ENCODE measurements at places on chromosomes 13 and 19.

GRCh38 chr13:44053208-44053607 is 173.5 kb downstream of the LACC1 start:
- no peak for DNase-seq
- peaks cover 40% of the 10 kb centered on the region for H3K4me1 ChIP-seq
- H3K36me3 ChIP-seq: no peaks in the 10 kb centered on the region
- H3K4me3 ChIP-seq: peak overlapping the region; percentile 36
- H3K27ac ChIP-seq: peak overlapping the region; percentile 93

DNA sequence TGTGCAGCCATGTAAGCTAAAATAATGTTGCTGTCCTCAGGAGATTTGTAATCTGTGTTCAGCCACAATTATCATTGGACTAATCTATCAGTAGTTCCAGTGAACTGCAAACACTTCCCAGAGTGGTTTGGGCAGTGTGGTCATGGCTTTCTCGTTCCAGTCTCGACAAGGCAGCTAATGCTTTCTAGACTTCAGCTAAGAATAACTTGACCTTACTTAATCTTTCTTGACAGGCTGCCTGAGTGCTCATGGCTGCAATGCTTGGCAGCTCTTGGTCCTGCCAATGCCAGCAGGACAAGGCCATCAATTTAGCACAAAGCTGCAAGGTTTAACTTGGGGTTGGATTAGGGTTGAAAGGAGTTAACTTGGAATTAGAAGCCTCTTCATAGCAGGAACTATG is 32.8 kb downstream of the ATP12A start:
- no peaks in the 10 kb centered on the region for H3K27me3 ChIP-seq
- H3K27ac ChIP-seq: no peak overlapping the region
- no peak for DNase-seq

DNA sequence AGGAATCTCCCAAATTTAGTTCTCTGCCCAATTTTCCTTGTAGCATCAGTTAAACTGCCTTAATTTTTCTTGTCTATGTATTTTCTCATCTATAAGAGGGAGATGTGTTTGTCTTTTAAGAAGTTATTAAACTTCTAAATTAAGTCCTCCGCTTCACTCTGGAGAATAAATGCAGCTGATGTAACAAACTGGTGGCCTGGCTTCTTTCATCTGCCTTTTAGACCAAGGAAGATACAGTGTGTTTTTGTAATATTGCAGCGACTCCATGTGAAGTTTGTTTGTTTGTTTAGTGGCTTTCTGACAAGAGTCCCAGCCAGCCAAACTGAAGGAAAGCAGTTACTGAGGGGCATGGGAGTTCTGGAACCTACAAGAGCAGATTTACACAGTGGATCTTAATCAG is 56.4 kb downstream of the KLF12 start:
- H3K36me3 ChIP-seq: peaks cover 10% of the 10 kb centered on the region
- no peak overlapping the region for H3K27ac ChIP-seq
- DNase-seq: no peak
- peaks cover 44% of the 10 kb centered on the region for H3K4me1 ChIP-seq
- H3K4me3 ChIP-seq: no peak overlapping the region

DNA sequence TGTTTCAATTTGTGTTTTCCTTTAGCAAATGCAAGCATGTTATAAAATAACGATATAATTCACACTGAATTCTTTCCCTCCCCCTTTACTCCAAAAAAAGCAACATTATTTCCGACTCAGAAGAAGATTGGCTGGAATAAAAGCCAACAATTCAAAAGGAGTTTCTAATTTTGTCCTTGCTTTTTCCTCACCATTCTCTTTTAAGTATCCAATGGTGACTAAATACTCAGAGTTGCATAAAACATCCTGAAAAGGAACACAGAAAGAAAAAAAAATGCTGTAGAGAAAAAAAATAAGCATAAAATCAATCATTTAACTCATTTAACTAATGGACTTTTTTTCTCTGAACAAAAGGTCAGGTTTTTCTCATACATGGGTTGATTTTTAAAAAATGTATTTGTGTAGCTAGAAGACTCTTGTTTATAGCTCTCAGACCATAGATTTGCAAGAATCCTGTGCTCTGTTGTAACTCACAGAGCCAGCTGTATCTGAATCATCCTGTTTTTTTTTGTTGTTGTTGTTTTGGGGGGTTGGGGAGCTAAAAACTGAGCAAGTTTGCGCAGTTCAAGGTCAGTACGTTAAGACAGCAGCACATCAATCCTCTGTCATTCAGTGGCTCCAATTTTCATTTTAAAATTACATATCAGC is 108.1 kb downstream of the PCDH17 start:
- no peaks in the 10 kb centered on the region for H3K27me3 ChIP-seq
- H3K4me3 ChIP-seq: no peak overlapping the region
- no peak for DNase-seq
- H3K36me3 ChIP-seq: no peaks in the 10 kb centered on the region
- no peak overlapping the region for H3K27ac ChIP-seq
- H3K4me1 ChIP-seq: peaks cover 12% of the 10 kb centered on the region

DNA sequence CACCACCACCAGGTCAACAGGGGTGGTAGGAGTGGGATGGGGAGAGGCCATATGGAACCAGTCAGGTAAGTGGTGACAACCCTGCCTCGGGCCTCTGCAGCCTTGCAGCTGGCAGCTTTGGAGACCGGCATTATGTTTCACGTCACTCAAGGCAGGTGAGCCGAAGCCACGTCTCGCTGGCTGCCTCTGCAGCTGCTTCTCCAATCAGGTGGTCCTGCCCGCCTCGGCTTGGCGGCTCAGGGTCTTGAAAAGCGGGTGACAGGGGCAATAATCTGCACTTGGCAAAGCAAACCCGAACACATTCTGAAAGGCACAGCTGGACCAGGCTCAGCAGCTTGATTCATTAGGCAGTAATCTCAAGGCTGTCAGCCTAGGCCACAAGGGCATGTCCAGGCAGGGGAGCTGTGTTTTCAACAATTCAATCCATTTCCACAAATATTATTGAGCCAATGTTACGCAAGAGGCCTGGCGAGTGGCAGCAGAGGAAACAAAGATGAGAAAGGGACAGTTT is 77.4 kb upstream of the PCDH8 start:
- peaks cover 52% of the 10 kb centered on the region for H3K27me3 ChIP-seq
- H3K36me3 ChIP-seq: no peaks in the 10 kb centered on the region
- H3K4me3 ChIP-seq: no peak overlapping the region

GRCh38 chr13:106562301-106562700 is 5.6 kb downstream of the ARGLU1 start:
- H3K36me3 ChIP-seq: peaks cover 9% of the 10 kb centered on the region
- no peaks in the 10 kb centered on the region for H3K27me3 ChIP-seq
- peak overlapping the region; percentile 13 for H3K4me3 ChIP-seq
- no peak overlapping the region for H3K27ac ChIP-seq

DNA sequence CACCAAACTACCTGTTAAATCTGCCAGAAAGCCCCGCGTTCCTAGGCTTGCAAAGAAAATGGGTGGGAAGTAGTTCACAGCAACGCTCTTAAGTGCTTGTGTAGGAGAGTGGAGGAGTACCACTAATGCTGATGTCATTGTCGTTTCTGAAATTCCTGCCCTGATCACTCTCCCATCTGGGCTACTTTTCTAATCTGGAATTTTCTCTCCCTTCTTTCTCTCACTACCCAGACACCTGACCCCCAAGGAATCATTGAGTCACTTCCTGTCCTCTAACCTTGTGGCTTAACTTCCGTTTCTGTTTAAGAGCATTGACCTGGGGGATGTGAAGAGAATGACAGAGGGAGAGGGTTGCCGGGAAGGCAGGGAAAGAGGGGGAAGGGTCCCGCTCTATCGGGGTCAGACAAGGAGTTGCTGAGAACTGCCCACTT is 98.7 kb downstream of the STARD13 start:
- H3K27me3 ChIP-seq: no peaks in the 10 kb centered on the region
- H3K36me3 ChIP-seq: peaks cover 8% of the 10 kb centered on the region
- H3K4me3 ChIP-seq: no peak overlapping the region
- H3K4me1 ChIP-seq: peaks cover 50% of the 10 kb centered on the region
- DNase-seq: no peak
- H3K27ac ChIP-seq: peak overlapping the region; percentile 35

DNA sequence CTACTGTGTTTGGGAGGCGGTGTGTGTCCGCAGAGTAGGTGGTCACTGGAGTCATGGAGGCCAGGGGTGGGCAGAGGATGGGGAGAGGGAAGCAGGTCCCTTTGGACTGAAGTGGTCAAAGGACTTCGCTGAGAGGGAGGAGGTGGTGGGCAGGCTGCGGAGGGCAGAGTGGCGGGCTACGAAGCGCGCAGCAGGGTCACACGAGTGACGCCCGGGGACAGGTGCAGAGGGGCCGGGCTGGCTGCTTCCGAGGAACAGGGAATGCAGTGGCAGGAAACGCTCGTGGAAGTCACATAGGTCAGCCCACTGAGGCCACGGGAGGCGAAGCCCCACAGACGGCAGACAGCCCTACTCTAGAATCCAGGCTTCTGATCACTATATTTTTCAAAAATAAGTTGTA is 111.5 kb downstream of the URI1 start:
- no peak overlapping the region for H3K4me3 ChIP-seq
- peaks cover 5% of the 10 kb centered on the region for H3K36me3 ChIP-seq
- no peaks in the 10 kb centered on the region for H3K27me3 ChIP-seq

DNA sequence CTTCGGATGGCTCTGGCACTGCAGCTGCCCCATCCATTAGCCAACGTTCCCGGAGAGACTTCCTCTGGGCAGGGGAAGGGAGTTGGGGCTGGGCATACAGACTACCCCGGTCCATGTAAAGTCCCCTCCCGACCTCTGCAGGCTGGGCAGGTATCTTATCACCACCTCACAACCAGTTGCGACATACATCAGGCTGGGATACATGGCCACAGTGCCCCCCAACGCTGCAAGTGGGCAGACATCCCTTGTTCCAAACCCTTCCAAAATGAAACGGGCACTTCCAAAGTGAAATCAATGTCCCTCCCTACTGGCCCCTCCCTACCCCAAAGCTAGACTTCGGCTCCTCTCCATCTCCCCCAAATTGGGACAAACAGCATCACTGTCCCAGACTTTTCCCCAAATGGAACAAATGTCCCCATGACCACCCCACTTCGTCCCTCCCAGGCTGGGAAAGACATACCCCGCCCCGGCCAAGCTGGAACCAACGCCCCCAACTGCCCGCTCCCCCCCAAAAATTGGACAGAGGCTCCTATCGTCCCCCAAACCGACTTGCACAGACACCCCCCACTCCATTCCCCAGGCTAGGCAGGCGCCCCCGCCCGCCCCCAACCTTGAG is 5.0 kb downstream of the PALM3 start:
- no peak for DNase-seq
- H3K27ac ChIP-seq: no peak overlapping the region
- peaks cover 43% of the 10 kb centered on the region for H3K27me3 ChIP-seq
- H3K4me3 ChIP-seq: peak overlapping the region; percentile 73

- peaks cover 31% of the 10 kb centered on the region for H3K36me3 ChIP-seq
- H3K27ac ChIP-seq: no peak within 1 kb of the TSS
- no peak within 1 kb of the TSS for H3K4me3 ChIP-seq
- H3K27me3 ChIP-seq: no peaks in the 10 kb centered on the region
- H3K4me1 ChIP-seq: no peaks in the 10 kb centered on the region
Measured at GRCh38 chr19:37506387-37507166, at the start of gene ZNF793. Gene ZNF793 (plus strand): TSS chr19:37506939. CDS start chr19:37523440, 16,501 bp downstream.

DNA sequence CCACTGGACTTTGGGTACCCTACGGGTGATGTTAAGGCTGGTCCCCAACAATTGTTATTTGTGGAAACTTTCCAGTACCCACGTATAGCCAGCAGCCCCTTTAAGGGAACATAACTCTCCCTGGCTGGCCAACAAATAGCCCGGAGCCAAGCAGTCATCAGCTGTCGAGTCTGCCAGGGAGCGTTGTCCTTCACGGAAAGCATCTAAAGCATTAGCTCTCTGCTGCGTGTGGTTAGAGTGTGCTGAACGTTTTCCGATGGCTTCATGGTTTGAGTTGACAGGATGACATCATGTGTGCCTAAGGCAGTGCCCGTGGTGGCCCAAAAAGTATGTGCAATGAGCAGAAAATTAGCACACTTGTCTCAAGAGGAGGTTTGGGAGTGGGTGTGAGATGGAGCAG is 3.3 kb upstream of the ZNF556 start:
- H3K4me3 ChIP-seq: no peak overlapping the region
- DNase-seq: no peak
- peaks cover 4% of the 10 kb centered on the region for H3K27me3 ChIP-seq
- H3K27ac ChIP-seq: no peak overlapping the region

GRCh38 chr19:29379257-29380021 is 146.4 kb upstream of the VSTM2B start:
- no peak overlapping the region for H3K27ac ChIP-seq
- no peak for DNase-seq
- no peak overlapping the region for H3K4me3 ChIP-seq
- peaks cover 18% of the 10 kb centered on the region for H3K27me3 ChIP-seq
- peaks cover 22% of the 10 kb centered on the region for H3K4me1 ChIP-seq
- H3K36me3 ChIP-seq: no peaks in the 10 kb centered on the region

GRCh38 chr13:60327511-60327910 is 69.5 kb upstream of the TDRD3 start:
- H3K4me1 ChIP-seq: no peaks in the 10 kb centered on the region
- H3K4me3 ChIP-seq: no peak overlapping the region
- H3K27me3 ChIP-seq: no peaks in the 10 kb centered on the region
- H3K27ac ChIP-seq: no peak overlapping the region

GRCh38 chr13:110445183-110445582 is 116.3 kb downstream of the RAB20 start:
- no peaks in the 10 kb centered on the region for H3K27me3 ChIP-seq
- no peak for DNase-seq

GRCh38 chr13:97403893-97404750 is 29.8 kb upstream of the RAP2A start:
- H3K4me1 ChIP-seq: no peaks in the 10 kb centered on the region
- peaks cover 4% of the 10 kb centered on the region for H3K36me3 ChIP-seq
- H3K27me3 ChIP-seq: no peaks in the 10 kb centered on the region
- no peak for DNase-seq

DNA sequence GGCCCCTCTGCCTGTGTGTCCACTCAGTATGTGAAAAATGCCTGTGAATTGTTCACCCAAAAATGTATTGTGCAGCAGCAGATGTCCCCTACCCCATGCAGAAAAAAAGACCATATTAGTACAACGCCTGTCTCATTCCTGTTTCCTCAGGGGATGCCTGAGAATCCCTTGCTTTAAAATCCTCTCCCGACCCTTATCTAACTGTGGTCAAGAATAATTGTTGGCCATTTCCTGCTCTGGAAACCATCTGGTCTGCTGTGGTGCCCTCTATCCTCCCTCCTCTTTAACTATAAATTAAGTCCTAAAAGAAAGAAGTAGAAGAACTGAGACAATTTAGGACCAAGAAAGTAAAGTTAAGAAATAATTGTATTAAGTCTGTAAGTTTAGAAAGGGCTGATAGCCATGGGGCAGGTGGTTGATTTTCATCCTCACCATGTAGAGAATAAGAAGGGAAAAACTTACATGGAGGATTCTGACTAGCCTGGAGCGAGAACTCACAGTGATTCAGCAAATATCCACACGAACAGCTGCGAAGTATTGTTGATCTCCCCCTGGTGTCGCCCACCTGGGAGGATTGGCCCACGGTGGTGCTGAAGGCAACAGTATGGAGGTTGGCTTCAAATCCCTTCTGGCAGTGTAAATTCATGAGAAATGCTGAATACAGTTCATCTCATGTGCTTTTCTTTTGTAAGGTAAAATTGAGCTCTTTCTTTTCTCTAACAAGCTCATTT is 85.6 kb downstream of the COL4A2 start:
- peaks cover 57% of the 10 kb centered on the region for H3K4me1 ChIP-seq
- peak overlapping the region; percentile 86 for H3K27ac ChIP-seq
- peaks cover 44% of the 10 kb centered on the region for H3K36me3 ChIP-seq
- no peaks in the 10 kb centered on the region for H3K27me3 ChIP-seq
- no peak for DNase-seq

All from neural crest cell (in vitro differentiated cells).